Neural crest cell (in vitro differentiated cells): ENCODE measurements at places on chromosomes 7 and 10.

DNA sequence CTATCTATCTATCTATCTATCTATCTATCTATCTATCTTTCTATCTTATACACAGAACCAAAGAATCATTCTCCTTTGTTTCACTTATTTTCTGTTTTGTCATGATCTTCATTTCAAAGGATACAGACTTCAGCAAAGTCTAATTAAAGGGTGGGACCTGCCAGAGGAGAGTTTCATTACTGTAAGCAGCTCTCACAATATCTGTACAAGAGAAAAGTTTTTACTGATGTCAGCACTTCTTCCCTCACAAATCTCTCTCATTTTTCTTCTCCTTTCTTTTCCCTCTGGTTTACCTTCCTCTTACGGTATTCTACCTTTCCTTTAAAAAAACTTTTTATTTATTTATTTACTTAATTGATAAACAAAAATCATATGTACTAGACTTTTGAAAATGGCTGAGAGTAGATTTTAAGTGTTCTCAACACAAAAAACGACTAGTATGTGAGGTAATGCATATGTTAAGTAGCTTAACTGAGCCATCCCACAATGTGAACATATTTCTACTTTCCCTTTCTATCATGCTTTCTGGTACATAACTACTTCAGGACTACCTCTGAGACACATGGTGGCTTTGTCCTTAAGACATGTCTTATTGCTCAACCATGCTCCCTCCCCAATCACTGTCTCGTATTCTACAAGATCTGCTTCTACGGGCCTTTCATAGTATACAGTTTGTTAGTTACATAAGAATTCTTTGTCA is 699.3 kb downstream of the PHTF2 start:
- no peak for DNase-seq

DNA sequence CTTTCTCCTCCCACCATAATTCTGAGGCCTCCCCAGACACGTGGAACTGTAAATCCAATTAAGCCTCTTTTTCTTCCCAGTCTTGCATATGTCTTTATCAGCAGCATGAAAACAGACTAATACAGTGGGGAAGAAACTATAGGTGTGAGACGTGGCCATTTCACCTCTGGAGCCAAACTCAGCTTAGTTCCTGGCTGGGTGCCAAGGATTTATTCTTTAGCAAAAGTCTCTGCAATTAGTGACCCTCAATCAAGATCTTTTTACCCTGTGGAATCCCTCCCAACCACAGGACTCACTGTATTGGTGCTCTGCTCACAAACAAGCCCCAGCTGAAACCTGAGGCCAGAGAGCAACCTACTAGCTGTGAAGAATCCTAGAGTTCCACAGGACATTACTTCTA is 28.1 kb upstream of the SFTPD start:
- no peak for DNase-seq

GRCh38 chr7:94288096-94288495 is 106.6 kb upstream of the COL1A2 start:
- no peak for DNase-seq

DNA sequence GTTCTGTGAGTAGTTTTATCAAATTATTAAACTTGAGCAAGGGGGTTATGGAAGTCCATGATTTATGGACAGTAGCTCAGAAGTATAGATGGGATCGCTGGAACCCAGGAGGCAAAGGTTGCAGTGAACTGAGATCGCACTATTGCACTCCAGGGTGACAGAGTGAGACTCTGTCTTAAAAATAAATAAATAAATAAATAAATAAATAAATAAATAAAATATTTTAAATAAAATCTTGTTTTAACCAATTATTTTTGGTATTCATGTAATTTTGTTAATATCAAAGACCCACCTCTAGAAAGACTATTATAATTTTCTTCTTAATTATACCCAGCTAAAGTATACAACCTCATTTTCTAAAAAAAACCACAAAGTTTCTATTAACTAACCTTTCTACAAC is 134.3 kb downstream of the ZNF37A start:
- DNase-seq: no peak

DNA sequence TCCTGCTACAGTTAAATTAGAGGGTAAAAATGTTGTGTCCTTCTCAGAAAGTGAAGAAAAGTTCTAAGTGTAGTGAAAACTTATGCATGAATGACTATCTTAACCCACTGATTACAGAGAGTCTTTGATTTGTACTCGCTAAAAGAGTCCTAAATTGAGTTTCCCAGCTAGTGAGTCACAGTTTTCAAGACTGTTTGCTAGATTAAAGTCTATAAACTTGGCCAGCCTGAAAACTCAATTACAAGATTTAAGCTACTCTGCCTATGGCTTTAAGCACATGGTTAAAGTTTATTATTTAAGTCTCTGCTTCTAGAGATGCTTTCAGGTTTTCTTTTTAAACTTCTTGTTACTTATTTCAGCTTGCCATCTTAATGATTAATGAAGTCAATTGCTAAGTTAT is 44.4 kb downstream of the MRPS24 start:
- no peak for DNase-seq

- DNase-seq: no peak
These were observed 14.4 kb upstream of the ADO start for GRCh38 chr10:62790019-62790555.

DNA sequence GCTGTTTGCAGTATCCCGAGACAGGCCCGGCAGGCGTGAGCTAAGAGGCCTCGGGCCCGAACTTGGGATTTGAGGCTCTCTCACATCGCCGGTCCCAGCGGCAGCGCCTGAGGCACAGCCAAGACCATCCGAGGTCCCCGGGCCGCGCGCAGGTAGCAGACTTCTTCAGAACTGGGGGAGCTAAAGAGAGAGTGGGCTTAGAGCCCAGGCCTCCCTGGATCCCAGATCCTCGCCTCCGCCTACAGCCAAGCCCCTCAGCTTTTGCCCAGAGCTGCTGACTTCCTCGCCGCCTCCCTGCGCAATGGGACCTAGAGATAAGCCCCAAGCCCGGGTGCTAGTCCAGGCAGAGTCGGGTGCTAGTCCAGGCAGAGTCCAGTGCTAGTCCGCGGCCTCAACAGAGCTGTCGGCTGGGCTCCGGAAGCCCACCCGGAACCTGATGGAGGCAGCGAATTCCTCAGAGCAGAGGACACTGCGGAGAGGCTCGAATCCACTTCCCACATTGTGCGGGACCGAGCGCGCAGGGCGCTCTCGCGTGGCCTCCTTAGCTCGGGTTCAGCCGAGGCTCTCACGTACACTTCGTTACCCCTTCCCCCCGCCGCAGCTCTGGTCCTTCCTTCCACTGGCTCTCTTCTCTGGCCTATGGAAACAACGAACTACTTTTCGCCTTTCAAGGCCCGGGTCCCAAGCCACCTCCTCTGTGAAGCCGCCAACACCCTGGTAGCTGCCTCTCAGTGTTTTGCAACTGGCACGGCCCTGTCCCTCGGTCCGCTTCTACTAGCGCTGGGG is 5.8 kb downstream of the LBX1 start:
- no peak for DNase-seq

DNA sequence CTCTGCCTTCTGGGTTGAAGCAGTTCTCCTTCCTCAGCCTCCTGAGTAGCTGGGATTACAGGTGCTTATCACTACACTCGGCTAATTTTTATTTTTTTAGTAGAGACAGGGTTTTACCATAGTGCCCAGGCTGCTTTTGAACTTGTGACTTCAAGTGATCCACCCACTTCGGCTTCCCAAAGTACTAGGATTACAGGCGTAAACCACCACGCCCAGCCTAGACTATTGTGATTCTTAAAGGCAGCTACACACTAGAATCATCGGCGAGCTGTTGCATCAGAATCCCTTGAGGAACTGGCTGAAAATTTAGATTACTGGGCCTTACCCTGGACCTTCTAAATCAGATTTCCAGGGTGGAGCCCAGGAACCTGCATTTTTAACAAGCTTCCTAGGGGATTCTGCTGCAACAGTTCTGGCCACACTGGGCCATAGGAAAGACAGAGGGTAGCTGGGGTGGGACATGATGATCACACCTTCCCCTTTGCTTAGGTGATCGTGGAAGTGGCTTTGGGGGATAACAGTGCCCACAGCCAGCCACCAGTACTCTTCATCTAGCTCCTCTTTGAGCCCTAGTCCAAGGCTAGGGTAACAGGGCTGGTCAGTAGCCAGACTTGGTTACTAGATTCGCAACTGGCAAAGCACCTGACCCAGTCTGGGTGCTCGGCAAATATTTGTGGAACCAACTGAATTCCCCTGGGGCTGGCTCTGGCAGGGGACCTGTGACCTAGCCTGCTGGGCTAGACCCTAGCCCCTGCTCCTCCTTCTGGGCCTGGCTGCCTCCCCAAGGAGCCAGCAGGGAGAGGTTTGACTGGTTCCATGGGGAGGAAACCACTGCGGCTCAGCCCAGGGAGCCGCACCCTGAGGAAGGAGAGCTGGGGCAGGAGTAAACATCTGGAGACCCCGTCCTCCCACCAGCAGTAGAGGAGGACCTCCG is 67.1 kb upstream of the DUSP5 start:
- DNase-seq: no peak

GRCh38 chr7:17512181-17512675 is 213.8 kb downstream of the AHR start:
- DNase-seq: no peak

GRCh38 chr10:69721690-69722310 is 79.9 kb upstream of the COL13A1 start:
- DNase-seq: no peak

DNA sequence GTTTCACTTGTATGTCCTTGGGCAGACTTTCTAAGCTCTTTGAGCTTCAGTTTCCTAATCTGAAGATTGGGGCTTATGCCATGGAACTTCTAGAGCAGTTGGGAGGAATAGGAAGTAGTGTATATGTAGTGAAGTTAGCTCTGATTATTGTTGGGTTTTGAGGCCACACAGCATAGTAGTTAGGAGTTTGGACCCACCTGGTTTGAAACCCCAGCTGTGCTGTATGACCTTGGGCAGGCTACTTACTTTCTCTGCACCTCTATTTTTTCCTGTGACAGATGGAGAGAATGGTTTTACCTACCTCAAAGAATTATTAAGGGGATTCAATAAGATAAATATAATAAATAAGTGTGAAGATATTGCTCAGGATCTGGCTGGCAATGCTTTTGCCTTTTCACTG is 61.4 kb upstream of the ADRB1 start:
- DNase-seq: no peak

DNA sequence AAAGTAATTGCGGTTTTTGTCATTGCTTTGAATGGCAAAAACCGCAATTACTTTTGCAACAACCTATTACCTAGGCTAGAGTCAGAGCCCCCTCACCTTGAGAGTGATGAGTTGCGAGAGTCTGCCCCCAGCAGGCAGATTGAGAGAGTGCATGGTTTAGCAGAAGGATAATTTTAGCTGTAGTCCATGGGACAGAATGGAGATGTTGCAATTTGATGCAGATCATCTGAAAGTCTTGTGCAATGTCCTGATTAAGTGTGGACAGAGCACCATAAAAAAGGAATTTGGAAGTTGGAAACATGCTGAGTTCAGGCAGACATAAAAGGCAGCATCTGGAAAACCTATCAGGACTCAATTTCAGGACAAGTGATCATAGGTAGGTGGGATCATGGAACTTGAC is 48.7 kb downstream of the GPR141 start:
- peak; percentile 6 for DNase-seq

DNA sequence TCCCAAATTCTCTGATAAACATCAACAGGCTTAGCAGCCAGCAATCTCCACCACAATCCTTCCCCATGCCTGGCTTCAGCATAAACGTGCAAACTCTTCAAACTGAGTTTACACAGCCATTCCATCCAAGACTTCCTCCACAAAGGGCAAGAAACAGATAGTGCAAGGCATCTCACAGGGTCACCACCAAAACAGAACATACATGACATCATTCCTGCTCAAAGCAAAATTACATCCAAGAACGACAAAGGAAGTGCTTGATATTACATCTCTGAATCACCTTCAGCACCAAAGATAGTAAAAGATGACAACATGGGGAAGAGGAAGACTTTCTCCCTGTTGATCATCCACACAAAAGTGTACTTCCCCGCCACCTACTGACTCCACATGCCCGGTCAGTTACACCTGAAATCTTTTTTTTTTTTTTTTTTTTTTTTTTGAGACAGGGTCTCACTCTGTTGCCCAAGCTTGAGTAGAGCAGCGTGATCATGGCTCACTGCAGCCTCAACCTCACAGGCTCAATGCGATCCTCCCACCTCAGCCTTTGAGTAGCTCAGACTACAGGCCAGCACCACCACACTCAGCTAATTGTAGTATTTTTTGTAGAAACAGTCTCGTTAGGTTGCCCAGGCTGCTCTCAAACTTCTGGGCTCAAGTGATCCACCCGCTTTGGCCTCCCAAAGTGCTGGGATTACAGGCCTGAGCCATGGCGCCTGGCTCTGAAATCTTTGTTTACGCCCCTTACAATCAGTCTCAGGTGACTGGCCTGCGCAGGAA is 127.5 kb downstream of the PARD3 start:
- DNase-seq: no peak

- DNase-seq: no peak
These were observed 24.1 kb upstream of the TNS3 start for GRCh38 chr7:47605816-47606575.

DNA sequence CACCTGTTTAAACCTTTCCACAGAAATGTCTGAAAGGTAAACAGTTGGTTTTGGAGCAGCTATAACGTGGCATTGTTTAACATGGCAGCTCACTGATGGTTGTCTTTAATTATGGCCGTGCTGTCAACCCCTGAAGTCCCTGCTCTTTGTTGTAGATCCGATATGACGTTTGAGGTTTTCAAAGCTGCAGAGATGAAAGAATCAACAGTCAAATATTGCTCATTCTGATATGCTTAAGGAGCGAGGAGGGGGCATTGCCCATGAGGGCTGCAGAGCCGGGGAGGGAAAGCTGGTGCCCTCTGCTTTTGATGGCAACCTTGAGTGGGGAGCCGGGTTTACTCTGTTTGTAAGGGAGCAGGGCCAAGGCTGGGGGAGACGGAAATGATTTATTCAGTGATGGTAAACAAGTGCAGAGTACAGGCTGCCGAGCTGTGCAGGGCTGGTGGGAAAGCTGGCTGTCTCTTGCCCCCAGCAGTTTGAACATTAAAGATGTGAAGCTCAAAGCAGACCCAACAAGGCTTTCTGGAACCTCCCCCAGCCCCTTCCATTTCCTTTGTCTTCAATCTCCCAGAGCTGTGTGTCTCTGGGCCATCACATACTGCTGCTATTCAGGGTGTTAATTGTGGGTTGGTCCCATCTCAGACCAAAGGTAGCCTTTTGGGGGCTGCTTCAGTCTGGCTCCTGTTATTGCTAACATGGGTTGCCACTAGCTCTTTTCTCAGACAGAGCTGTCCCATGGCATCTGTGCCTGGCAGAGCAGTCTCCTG is 345.5 kb downstream of the LRMDA start:
- no peak for DNase-seq

GRCh38 chr7:27532314-27532713 is 130.4 kb downstream of the HIBADH start:
- no peak for DNase-seq

DNA sequence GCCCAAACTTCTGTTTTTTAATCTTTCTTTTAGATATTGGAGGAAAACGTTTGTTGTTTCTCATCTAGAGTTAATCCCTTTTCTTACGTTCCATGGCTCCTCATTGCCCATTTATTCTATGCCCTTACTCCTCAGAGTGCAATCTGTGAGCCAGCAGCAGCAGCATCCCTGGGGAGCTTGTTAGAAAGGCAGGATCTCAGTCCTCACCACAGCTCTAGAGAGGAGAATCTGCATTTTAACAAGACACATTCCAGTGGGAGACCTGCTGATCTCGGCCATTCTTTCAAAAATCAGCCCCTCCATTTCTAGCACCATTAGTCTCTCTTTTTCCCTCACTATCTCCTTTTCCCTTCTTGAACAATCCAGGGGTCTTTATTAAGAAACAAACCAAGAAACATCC is 84.4 kb upstream of the NOBOX start:
- DNase-seq: no peak
